ENCODE measurements at places on chromosomes 12 and 14.

DNA sequence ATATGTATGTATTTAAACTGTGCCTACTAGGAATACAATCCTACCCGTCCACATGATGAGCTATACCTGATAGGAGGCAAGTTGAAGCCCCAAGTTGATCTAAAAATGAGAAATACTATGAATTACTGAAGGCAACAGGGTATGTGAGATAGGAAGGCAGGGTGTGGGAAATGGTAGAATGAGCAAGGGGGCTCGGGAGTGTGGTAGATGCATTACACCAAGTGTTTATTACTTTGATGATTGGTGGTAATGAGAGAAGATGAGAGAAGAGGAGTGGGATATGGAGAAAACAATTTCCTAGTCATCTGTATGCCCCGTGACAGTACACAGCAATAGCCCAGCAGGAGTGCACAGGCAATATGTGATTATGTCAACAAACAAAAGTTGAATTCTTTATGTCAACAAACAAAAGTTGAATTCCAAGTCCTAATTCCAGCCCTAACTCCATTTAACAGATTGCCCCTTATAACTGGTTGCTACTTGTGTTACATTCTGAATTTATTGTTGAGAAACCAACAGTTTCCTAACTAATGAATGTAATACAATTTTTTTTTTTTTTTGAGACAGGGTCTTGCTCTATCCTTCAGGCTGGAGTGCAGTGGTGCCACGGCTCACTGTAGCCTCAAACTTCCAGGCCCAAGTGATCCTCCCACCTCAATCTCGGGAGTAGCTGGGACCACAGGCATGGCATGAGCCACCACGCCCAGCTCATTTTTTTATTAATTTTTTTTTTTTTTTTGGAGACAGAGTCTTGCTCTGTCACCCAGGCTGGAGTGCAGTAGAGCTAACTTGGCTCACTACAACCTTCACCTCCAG lies 2.5 kb downstream of the LPCAT3 start:
- DNase-seq, result no peak

- DNase-seq, result no peak
Measured at GRCh38 chr14:48937541-48938195, 648.5 kb downstream of the RPS29 start.

DNA sequence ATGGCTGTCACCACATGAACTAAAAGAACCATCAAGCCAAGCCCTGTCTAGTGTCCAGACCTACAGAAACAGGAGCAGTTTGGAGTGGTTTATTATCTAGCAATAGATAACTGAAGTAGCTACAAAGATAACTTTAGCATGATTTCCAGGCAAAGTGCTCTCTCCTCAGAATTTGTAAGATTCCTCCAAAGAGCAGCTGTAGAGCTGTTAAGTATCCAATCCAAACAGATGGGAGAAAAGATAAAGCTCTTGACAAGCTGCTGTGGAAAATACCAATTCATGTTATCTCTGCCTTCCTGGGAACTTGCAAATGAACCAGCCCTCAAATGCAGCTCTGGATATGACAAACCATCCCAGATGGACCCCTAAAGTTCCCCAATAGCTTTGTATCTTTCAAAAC lies 78.9 kb upstream of the RESF1 start:
- no peak for DNase-seq

DNA sequence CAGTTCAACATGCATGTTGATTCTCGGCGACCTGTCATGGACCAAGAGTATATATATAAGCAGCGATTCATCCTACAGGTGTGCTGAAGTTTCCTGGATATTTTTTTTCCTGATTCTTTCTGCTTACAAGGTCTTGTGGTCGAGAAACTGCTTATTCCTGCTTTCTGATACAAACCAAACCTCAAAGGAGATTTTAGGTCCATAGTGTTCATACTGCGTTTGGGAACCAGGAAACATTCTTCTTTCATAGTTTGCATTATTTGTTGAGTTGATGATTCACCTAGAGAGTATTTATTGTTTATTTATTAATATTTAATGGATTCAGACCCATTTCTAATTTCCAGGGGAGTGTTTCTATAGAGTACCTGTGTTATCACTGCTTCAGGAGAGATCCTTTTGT lies 70.7 kb upstream of the ASPG start:
- DNase-seq, result no peak

GRCh38 chr14:33924566-33925100 lies 26.2 kb downstream of the EGLN3 start:
- DNase-seq, result no peak

DNA sequence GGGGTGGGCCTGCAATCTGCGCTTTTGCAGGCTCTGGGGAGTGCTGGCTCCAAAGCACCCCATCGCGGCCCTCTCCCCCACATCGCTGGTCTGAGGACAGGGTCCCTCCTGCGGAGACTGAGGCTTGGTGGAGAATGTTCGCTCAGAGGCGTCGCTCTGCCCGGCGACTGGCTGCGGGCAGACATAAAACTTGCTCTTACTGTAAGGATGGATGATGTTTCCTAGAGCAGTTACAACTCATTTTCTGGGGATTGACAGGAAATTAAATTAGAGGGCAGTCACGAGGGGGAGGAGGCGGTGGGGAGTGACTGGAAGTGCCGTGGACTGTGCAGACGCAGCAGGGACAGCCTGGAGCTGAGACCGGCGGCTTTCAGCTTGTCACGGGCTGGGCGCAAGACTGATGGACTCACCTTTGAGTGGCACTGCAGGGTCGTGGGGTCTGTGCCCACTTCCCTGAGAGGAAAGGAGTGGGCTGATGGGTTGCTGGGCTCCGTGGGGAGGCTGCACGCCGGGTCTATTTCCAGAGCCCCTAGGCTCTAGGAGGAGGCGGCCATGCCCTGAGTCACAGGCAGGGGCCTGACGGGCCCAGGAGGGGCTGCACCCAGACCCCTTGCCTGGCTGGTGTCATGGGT lies 32.8 kb downstream of the NOC4L start:
- no peak for DNase-seq

DNA sequence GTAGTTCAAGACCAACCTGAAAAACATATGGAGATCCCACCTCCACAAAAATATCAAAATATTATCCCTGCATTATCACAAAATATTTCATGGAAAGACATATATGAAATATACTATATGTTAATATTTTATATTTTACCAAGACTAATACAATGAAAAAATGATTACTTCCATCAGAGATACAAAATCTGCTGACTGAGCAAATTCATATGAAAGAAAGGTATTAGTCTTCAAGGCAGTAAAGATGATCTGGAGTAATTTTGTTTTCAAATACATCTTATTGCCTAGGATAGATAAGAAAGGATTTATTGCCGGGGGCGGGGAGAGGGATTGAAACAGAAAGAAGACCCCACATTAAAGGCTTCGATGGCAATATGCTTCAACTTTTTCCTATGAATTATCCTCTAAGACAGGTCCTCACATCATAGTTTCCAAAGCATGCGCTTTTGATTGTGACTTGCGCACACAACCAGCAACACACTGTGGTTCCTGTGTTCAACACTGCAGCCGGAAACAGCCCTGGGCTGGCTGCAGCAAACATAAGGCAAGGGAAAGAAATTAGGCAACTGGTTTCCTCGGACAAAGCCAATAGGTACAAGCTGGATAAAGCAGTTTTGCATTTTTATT lies 83.2 kb downstream of the SPPL3 start:
- DNase-seq, result no peak

DNA sequence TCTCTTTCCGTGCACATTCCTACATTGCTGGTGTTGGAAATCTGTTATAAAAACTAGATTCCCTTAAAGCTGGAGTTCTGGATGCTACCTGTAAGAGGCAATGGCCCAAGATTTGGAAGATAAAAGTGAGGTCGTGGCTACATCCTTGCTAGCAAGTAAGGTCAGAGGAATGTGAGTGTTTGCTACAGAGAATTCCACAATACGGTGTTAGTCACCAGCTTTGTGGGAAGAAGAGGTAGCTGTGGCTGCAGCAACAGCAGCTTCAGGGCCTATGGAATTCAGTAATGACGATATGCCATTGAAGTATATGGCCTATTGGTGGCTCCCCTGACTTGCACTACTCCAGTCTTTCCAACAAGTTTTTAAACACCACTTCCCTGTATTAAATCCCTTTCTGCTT lies 227.7 kb upstream of the TMEM260 start:
- DNase-seq, result no peak

GRCh38 chr12:24573621-24574020 lies 375.3 kb downstream of the BCAT1 start:
- no peak for DNase-seq

GRCh38 chr12:14923944-14924343 lies 14.4 kb downstream of the ERP27 start:
- DNase-seq, result no peak

GRCh38 chr12:27864521-27864920 lies 84.5 kb upstream of the MANSC4 start:
- DNase-seq, result no peak

- DNase-seq, result no peak
Measured at GRCh38 chr14:34228650-34228976, 233.4 kb downstream of the SPTSSA start.

- DNase-seq, result no peak
Measured at GRCh38 chr14:25231004-25231403, 181.1 kb upstream of the STXBP6 start.

DNA sequence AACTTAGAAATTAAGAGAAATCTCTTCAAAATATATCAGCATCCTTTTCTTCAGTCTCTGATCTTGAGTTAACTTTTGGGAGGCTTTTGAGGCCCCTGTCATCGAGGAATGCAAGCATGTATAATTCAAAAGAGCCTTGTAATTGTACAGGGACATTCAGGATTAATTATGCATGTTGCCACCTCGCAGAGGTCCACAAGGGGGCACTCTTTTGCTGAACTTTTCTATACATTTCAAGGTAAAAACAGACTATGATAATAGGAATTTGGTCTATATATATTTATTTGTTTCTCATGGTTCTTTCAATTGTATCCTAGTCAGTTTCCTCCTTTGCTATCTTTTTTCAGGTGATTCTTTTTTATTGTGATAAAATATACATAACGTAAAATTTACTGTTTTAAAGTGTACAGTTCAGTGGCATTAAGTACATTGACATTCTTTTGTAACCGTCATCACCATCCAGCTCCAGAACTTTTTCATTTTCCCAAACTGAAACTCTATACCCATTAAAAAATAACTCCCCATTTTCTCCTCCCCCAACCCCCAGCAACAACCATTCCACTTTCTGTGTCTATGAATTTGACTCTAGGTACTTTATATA lies 47.0 kb upstream of the SLC2A13 start:
- DNase-seq, result no peak

- no peak for DNase-seq
Measured at GRCh38 chr12:126210026-126210425, 1144.8 kb downstream of the AACS start.

All from brain pericyte (primary cell).